ENCODE measurements at places on chromosomes 12 and 14. TPM values are rescaled to one million over a fixed set of nuclear protein-coding genes. Genes with fewer than 3 reads are reported as not detected.

DNA sequence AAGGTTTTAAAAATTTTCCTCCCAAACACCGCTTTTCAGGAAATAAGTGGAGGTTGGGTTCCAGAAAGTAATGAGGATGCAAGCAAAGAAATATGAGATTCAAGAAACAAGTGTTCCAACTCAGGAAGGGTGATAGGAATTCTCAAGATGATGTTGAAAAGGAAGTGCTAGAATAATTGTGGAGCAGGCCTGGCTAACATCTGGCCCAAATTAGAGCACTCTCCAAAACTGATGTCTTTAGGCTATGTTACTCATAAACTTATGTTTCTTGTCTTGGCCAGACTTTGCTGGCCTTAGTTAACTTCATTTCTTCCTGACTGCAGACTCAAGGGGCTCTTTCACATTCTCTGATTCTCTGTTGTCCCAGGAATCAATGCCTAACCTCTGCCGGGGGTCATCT lies 116.3 kb downstream of the TMTC3 start:
- DNase-seq: no peak

GRCh38 chr14:52910572-52910971 lies 40.3 kb downstream of the FERMT2 start:
- no peak for DNase-seq

DNA sequence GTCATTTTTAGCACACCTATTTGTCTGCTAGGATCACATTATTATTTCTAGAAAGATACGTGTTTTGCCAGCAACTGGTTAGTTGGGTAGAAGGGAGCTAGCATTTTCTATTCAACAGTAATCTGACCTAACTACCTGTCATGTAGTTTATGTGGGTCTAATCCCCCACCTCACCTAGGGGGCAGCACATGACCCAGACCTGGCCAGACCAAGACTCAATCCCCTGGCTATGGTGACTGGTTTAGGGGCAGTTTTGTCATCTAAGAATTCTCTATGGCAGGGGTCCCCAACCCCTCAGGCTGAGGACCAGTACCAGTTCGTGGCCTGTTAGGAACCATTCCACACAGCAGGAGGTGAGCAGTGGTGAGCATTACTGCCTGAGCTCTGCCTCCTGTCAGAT lies 29.5 kb upstream of the EVL start:
- DNase-seq: no peak

Gene ENDOU
- total RNA-seq: 2.1 TPM

DNA sequence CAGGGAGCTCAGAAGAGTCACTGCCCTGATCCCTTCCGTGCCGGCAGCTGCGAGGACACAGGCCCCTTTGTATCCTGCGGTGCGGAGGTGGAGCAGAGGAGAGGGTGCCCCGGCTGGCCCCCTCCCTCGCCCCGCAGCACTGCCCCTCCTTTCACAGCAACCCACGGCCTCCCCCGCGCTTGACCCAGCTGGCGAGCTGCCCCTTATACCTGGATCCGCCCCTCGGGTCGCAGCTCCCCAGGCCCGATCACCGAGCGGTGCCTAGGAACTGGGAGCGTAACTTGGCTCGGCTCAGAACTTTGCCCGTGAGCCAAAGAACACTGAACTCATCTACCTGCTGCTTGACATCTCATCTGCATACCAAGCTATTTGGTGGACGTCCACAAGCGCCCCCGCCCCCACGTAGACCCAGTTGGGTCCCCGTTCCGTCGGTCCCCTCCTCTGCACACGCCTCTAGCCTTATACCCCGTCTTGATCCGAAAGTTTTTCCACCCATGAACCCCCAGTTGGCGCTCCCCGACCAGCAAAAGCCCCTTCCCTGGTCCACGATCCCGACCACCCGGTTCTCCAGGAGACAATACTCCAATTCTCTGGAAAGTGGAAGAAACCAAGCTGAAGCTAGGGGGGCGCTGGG lies 697 bp upstream of the DNAJC14 start:
- no peak for DNase-seq

GRCh38 chr12:131559517-131560516 lies 151.1 kb upstream of the SFSWAP start:
- no peak for DNase-seq

Gene PARP11
- total RNA-seq: 2.6 TPM

- DNase-seq: no peak
Measured at GRCh38 chr14:68366656-68367055, 426.2 kb downstream of the ZFP36L1 start.

GRCh38 chr14:73220061-73220460 lies 17.2 kb upstream of the PAPLN start:
- no peak for DNase-seq

GRCh38 chr14:32381869-32382268 lies 52.8 kb downstream of the AKAP6 start:
- no peak for DNase-seq

DNA sequence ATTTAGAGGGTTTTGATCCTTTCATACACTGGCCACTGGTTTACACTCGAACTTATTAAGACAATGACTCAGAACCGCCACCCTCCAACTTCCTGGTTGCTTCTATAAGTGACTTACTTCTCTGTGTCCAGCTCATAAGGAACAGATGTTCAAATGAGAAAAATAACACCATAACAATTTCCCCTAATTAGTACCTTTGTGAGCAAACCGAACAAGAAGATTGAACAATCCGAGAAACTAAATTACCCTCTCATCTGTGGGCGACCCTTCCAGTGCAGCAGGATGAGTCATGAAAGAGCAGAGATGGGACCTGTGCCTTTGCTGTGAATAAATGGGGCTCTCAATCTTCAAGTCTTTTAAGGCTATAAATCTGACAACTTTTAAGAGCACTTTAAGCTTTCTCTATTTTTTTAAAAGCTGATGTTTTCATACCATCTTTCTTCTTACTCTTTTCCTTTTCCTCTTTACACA lies 146.8 kb upstream of the RASSF8 start:
- no peak for DNase-seq

- DNase-seq: no peak
Measured at GRCh38 chr12:85057370-85057963, 21.3 kb downstream of the LRRIQ1 start.

- no peak for DNase-seq
Measured at GRCh38 chr12:52682381-52682660, 2.1 kb upstream of the KRT1 start.

DNA sequence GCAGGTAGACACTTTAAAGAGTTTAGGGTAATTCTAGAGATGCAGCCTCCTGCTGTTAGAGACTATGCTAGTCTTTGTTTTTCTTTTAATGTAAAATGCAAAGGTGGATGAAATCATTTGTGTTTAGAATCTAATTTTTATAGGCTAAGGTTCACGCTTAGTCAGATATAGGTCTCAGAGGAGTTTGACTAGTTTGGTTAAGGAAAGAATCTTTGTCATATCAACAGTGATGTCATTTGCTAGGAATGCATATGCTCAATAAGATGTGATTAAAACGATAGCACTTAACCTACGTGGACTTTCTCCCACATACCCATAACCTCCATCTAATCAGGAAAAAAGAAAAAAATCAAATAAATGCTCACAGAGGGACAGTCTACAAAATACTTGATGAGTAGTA lies 859.3 kb upstream of the ATXN7L3B start:
- no peak for DNase-seq

Gene OASL
- total RNA-seq: 0.70 TPM

Measured in right atrium auricular region (tissue), 2 donors.